Stimulated activated CD4-positive, alpha-beta T cell treated with anti-CD3 and anti-CD28 coated beads, Interleukin-1b, Interleukin-23, amount 100 ng/mL, for 24 hours (primary cell): ENCODE measurements at places on chromosomes 13 and 19.

GRCh38 chr13:104289400-104289799 lies 1223.2 kb upstream of the SLC10A2 start:
- DNase-seq: no peak

DNA sequence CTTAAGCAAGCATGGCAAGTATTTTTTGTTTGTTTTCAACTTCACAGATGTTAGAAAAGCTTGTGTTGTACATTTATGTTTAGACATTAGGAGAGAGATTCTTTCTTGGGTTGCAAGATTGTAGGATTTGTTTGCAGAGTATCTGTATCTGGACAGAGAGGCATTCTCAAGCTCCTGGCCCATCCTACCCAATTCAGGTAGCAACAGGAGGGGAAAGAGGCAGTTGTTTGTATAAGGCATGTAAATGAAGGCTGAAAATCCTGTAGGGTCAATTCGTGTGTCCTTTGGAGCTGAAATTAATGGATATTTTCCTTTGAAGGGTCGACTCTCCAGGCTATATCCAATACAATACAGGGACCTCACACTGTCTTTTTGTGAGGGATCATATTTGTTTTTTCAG lies 147.3 kb downstream of the KCNRG start:
- no peak for DNase-seq

DNA sequence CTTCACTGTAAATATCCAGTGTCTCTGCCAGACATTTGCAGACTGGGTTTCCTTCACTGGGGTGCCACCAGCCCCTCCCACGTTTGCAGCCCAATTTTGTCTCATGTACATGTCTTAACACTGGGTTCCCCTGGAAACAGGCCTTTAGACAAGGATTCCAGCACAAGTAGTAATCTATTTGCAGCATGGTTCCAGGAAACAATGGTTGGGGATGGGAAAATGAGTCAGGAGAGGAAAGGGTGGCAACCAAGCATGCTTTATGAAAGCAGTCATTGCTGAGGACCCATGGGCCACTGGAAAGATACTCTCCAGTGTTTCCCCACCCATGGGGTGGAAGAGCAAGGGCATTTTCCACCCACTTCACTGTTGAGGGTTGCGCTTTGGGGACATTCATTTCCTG lies 53.6 kb upstream of the FARP1 start:
- DNase-seq: no peak

GRCh38 chr13:111939666-111940278 lies 127.2 kb upstream of the SOX1 start:
- no peak for DNase-seq

GRCh38 chr19:58037927-58038687 lies 4.3 kb downstream of the ZSCAN1 start:
- DNase-seq: no peak

- DNase-seq: no peak
These were observed 6.6 kb downstream of the PALM start for GRCh38 chr19:715347-715746.

DNA sequence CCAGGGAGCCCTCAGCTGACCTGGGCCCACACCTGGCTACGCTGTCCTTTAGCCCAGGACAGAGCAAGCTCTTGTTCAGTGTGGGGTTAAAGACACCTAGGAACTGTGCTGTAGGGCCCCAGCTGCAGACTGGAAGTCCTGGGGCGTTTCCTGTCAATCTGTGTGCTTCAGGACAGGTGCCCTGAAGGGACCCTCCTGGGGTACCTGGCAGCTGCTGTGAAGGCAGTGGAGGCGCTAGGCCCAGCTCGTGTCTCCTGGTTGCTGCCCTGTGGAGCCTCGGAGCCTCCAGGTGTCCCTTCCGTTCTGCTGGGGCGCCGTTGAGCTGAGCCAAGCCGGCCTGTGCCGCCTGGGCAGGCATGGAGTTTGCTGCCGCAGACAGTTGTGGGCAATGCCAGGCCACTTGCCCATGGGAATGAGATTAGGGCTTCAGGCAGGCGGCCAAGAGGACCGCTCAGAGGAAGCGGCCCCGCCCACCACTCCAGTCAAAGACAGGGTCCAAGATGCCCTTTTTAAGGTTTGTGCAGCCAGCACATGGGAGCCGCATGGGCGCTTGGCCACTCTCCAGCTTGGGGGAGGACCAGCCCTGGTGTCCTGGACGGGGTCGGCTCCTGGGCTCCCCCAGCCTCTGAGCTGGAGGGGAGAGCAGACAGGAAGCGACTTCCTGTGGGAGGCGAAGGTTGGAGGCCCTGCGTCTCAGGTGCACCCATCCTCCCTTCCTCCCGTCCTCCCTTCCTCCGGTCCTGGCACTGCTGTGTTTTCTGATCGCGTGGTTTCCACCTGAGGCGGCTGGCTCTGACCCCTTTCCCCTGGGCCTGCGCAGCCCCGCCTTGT lies 4.0 kb downstream of the PTBP1 start:
- no peak for DNase-seq

- DNase-seq: no peak
These were observed 24.6 kb upstream of the SEMA6B start for GRCh38 chr19:4583961-4584669.

GRCh38 chr19:39508629-39509028 lies 6.3 kb upstream of the SELENOV start:
- DNase-seq: no peak

DNA sequence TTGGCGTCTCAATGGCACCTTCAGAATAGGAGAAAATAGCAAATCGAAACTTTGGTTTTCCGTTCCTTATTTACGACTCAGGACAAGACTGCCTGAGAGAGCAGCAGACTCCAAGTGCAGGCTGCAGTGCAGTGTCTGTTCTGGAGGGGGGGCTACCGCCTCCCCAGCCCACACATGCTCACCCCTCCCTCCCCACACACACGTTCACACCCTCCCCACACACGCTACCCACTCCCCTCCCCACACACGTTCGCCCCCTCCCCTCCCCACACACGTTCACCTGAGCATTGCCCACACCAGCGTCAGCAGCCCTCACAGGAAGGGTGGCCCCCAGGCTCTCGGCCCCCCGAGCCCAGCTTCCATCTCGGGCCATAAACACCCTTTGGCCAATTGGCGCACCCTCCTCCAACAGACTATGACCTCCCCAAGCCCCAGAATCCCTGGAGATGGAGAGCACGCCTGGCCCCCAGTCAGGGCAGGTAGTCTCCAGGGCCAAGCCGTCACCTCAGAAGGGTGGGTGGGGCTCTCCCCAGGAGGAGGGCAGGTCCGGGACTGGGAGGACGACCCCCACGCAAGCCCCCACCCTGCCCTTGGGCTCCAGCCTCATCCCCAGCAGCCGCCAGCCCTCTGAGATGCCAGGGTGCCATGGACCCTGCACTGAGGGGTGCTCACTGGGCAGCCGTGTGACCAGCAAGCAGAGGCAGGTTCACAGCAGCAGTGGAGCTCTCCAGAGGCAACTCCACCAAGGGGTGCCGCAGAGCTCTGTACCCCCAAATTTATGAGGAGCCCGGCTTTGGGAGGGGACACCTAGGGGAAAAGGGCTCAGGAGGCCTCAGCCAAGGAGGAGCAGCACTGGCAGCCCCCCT lies 27.5 kb downstream of the RASA3 start:
- no peak for DNase-seq

GRCh38 chr13:48144413-48145035 lies 49.6 kb upstream of the MED4 start:
- no peak for DNase-seq

GRCh38 chr13:94028234-94028633 lies 451.2 kb downstream of the DCT start:
- DNase-seq: no peak

GRCh38 chr19:16581971-16582343 lies 9.7 kb upstream of the SLC35E1 start:
- DNase-seq: no peak
